ENCODE measurements at places on chromosomes 2 and 18. TPM values are rescaled to one million over a fixed set of nuclear protein-coding genes. Genes with fewer than 3 reads are reported as not detected.

DNA sequence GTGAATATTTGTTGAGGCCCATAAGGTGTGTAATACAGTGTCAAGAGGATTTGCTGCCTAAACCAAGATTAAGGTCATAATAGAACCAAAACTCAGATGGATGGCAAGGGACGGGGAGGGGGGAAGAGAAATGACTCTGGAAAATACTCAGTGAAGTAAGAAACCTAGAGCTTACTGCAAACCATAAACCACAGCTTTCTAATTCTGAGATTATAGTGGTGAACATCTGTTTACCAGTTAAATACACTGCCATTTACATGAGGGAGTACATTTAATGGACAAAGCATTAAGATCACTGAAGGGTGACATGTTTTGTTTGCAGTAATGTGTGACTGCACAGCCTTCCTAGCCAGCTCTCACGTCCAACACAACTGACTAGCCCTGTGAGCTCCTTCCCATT lies 19.8 kb downstream of the EVX2 start:
- no peak for DNase-seq

DNA sequence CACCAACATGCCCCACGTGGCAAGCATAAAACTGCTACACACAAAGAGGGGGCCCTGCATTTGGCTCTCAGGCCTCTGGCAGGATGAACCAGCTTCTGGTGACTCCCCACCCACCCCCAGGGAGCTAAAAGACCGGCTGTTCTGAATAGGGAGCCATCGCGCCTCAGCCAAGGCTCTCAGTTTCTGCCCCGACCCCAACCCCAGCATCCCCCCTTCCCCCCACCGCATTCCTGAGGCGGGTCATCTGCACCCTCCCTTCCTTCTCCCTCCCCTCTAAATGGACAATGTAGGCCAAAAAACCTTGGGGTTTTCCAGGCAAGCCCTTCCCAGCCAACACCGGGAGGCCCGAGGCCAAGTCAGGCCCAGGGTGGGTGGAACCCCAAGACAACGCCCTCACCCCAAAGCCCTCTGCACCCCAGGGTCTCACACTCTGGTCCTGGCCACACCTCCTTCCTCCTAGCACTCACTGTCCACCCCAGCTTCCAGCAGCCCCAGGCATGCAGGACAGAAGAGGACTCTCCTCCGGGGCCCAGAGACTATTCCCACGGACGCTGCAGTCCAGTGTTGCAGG lies 5.7 kb downstream of the CYP26B1 start:
- peak; percentile 53 for DNase-seq

GRCh38 chr2:164515030-164515429 lies 106.3 kb downstream of the GRB14 start:
- DNase-seq, result no peak

GRCh38 chr2:201249889-201250288 lies 10.4 kb upstream of the CASP8 start:
- no peak for DNase-seq

DNAJC5G gene
- total RNA-seq, result 0.94 TPM

UGT1A1 gene
- total RNA-seq, result not detected

SCN9A gene
- 0.51 TPM for total RNA-seq

CD28 gene
- 0.55 TPM for total RNA-seq

ICOS gene
- not detected for total RNA-seq

NT5DC4 gene
- not detected for total RNA-seq

B3GNT7 gene
- total RNA-seq, result 9.4 TPM
